Vagina (tissue), 2 donors: ENCODE measurements at places on chromosomes 1 and 21.

DNA sequence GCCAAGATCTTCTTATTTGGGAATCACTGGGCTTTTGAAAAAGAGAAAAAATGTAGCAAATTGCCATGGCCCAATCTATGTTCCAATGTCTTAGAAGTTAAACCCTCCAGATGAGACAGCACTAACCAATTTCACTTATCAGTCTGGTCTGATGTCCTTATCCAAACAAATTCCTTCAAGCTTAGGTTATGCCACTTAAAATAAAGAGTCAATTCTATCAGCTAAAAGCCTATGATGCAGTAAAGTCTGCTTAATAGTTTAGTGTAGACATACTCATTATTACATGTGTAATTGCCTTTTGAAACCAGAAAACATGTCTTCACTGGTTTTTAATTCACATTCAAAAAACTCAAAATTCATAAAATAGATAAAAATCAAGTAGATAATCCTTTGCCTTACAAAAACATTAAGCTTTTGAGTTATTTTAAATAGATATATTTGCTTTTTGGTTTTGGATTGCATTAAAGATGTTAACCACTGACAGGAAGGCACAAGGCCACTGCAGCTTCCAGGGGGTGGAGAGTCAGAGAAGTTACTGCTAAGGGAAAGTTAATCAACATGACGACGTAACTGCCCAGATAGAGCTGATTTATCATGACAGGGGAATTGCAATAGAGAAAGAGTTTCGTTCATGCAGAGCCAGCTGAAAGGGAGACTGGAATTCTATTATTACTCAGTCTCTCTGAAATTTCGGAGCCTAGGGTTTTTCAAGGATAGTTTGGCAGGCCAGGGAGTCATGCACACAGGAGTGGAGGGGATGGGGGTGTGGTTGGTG lies 106.1 kb downstream of the MAP3K21 start:
- DNase-seq = no peak

DNA sequence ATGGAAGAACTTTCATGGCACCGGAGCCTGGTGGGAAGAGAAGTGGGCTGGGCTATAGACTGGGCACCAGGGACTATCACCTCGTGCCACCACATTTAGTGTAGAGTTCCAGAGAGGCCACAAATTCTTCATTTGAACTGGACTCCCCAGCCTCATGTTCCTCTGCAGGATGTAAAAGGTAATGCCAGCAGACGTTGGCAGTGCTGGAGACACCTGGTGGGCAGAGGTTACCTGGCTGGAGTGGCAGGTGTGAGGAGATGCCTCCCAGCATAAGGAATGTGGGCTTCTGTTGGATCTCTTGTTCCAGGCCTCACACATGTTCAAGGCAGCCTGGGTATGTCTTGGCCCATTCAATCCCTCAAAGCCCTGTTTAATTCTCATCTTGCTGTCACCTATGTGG lies 35.2 kb downstream of the TEX35 start:
- DNase-seq = no peak

DNA sequence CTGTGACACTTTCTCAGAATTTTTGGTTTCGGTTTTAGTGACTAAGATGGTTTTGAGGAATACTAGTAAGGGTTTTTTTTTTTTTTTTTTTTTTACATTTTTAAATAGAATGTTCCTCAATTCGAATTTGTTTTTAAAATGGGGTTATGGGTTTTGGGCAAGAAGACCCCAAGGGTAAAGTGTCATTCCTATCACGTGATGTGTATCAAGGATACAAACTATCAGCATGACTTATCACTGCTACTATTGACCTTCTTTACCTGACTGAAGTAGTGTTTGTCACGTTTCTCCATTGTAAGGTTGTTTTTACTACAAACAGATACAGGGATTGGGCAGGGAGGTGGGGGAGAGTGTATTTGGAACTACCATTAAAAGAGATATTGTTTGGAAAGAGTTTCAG lies 781.1 kb upstream of the ADGRL4 start:
- no peak for DNase-seq

DNA sequence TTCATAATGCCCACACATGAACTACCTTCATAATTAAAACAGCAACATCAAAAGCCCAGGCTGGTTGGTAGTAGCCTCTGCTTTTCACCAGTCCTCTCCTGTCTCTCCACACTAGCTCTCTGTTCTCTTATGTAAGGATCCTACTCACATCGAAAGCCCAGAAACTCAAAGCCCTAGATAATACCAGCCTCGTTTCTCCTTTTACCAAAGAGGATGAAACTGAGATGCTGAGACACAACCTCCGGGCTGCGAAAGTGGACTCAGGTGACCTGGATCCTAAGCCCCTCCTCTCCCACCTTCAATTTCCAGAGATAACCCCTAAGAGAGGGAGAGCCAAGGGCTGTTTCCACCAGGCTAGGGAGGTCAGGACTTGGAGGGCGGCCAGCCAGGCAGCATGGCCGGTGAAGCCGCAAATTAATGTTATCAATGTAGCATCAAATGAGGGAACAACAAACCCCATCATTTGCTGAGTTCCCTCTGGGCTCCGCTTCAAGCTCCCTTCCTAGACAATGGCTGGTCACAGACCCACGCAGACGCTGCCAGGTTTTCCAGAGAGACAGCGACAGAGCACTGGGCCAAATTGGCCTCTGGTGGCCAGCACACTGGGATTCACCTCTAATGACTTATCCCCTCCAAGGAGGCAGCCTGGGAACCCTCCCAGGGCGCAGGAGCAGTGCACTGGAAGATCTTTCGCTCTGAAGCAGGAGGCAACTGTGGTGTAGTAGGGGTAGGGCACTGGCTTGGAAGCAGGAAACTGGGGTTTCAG lies 20.7 kb upstream of the STMN1 start:
- DNase-seq = no peak

DNA sequence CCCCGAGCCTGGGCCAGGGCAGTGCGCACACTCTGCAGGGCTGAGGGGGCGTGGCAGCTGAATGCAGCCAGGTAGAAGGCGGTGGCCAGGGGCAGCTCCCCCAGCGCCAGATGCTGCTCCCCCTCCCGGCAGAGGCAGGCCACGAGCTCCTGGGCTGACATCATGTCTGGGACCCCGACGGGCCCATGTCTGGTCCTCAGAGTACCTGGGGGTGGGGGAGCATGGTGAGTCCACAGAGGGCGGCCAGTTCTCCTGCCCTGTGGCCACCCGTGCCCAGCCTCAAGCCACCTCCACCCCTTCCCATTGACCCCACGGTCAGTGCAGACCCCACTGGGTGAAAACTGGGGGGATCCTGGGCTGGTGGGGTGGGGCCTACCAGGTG lies 838 bp downstream of the TTC34 start:
- DNase-seq = no peak

DNA sequence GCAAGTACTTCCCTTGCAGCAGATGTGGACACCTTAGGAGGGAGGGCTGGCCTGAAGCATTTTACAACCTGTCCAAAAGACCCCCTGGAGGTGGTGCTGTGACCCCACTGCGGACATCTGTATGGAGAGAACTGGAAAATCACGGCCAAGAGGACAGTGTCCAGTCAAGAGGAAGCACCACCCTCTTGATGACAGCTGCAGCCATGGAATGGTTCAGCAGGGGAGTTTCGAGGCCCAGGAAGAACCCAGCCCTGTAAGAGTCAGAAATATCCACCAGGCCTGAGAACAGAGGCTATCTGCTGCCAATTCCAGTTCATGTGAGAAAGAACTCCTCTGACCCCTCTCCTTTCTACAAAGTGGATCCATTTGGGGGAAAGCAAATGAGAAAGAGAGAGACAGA lies 126.8 kb downstream of the PLXNA2 start:
- DNase-seq = no peak

DNA sequence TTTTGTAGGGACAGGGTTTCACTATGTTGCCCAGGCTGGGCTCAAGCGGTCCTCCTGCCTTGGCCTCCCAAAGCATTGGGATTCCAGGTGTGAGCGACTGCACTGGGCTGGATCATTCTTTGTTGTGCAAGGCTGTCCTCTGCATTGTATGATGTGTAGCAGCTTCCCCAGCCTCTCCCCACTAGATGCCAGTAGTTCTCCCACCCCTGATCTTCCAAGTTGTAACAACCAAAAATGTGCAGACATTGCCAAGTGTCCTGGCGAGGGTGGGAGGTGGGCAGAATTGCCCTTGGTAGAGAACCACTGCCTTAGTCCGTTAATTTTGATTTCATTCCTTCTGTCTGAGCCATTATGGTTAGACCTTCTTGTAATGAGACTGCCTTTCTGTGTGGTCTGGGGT lies 7.2 kb downstream of the GALNT2 start:
- DNase-seq = no peak

DNA sequence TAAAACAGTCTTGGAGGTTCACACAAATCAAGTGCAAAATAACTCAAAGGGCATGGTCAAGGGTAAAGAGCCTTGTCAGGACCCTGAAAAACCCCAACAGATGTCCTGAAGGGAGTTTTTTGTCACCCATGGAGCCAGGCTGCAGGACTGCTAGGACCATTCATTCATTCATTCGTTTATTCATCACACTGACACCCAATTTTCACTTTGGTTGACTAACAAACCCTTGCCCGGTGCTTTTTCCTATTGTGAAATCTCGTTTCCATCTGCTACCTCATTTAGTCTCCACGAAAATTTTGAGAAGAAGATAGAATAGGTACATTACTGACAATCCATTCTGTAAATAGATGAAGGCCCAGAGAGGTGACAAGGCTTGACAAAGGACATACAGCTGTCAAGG lies 216.0 kb downstream of the HIVEP3 start:
- DNase-seq = no peak

DNA sequence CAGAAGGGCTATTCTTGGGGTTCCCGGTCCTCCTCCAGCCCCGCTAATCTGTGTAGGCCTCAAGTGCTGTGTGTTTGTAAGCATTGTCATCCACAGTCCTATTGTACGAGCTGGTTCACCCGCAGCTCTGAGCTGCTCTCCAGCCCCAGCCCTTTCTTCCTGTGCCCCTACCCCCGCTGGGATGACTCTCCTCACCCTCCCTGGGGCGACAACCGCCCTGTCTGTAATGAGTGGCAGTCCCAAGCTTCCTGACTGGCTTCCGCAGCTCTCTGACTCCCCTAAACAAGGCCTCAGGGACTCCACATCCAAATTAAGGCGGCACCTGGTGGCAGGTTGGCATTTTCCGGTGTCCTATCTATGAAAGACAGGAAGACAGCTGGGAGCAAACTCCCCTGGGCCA lies 45.8 kb downstream of the TFF3 start:
- DNase-seq = no peak

DNA sequence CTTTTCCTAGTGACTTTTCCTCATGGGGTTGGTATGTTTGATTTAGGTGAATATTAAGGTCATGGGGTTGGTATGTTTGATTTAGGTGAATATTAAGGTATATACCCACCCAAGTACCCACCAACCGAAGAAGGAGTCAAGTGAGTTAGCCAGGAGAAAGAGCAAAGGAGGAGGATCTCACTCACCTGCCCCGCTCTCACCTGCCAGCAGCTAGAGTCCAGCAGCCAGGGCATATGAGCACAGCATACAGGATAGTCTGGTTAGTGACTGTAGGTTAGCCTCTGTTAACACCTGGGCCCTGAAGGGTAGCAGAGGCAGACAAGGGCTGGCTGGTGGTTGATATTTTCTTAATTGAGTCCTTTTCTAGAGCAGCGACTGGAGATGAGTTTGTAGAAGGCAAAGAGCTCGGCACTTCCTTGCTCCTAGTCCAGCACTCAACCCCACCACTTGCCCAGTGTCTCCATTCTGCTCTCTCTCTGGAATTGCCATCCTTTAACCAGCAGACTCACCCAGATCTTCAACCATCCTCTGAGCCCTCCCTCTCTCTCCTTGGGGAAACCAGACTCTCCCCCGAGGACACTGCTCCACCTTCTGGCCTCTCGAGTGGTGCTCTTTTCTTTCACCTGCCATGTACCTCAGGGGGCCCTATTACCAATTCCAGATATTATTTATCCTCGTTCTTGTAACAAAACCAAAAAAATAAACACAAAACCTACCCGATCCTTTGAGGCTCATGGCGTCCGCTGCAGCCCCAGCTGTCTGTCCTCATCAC lies 16.3 kb upstream of the DESI2 start:
- no peak for DNase-seq

GRCh38 chr1:2502210-2502609 lies 24.2 kb downstream of the PANK4 start:
- DNase-seq = no peak

DNA sequence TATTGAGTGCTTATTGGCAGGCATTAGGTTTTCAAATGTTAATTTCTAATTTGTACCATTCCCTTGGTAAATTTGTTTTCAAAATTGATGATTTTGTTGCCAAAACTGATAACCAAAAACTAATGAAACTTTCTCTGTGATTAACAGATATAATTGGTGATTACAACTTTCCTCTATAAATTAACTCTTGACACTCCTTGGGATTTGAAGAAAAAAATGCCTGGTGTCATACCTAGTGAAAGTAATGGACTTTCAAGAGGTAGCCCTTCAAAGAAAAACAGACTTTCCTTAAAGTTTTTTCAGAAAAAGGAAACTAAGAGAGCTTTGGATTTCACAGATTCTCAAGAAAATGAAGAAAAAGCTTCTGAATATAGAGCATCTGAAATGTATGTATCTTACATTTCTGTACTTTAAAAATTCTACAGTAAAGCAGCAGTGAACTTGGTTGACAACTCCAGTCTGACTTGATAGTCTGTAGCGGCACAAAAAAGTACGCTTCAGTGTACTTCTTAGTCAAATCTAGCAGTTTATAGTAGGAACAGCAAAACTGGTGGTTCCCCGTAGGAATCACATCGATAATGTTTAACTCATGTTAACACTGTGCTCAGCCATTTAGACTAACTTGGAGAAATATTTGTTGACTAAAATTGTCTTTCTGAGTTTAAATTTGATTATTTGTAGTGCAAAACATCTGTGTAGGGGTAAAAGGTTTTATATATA lies 3.0 kb downstream of the USP1 start:
- DNase-seq = no peak

DNA sequence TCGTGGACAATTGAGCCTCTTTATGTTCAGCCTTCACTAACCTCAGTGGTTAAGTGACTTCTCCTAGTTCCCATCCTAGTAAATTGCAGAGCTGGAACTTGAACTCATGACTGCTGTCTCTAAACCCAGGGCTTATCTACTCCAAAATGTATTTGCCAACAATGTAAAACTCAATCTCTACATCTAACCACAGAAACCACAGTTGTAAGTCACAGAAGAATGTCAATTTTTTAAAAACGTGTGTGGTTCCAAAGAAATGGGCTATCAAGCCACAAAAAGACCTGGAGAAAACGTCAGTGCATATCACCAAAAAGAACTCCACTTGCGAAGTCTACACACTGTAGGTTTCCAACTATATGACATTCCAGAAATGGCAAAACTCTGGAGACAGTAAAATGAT lies 172.6 kb upstream of the HMCN1 start:
- no peak for DNase-seq

- no peak for DNase-seq
These were observed 34.1 kb upstream of the DIP2A start for GRCh38 chr21:46424621-46425020.
